Spleen (tissue), 13 donors: ENCODE measurements at places on chromosomes 3 and 15.
A peak's percentile ranks its signal among the peaks of the same experiment; 100 is the strongest.

GRCh38 chr3:196323016-196323415 is 5.0 kb upstream of the DYNLT2B start:
- DNase-seq: no peak

DNA sequence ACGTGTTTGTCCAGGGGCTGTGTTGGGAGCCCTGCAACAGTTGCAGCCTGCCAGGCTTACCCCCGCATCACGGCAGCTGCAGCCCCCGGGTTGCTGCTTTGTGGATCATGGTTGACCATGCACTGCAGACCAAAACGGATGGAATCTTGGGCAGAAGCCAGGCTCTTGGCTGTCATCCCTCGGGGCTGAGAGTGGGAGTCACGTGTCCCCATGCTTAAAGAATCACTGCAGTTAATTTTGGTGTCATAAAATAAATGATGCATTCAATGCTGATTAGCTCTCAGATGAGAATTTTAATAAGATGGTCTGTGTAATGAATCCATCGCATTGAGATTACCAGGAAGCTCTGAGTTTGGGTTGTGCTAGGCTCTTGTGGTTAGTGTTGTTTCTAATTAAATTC is 115.6 kb downstream of the CHDH start:
- no peak for DNase-seq

DNA sequence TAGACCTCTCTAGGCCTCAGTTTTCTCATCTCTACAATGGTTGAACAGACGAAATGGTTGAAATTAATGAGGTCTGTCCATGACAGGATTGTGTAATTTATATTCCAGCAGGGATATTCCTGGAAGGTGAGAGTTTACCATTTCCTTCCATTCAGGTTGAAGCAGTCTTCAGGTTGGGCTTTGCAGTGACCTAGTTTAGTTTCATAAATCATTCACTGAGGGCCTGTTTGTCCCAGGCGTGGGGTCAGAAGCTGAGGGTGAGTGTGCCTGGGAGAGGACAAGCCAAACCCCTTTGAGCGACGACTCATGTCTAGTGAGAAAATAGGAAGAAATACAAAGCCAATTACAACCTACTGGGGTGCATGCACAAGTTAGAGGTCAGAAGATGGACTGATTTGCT is 57.2 kb upstream of the CACNA2D3 start:
- no peak for DNase-seq

DNA sequence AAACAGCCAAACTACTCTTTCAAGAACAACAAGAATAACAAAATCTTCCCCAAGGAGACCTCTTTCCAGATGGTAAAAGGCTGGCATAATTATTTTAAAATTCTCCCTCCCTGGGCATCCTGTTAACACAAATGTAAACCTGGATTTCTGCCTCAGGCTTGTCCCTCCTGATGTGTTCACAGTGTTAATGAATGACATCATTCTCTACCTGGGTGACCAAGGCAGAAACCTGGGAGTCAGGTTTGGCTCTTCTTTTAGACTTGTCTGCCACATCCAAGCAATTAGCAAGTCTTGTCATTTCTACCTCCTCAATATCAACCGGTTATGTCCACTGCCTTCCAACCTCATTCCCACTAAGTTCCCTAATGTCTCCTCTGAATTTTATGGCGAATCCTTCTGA is 368.7 kb upstream of the TBL1XR1 start:
- no peak for DNase-seq

- DNase-seq: no peak
Observed at GRCh38 chr3:186178412-186178811, 69.5 kb upstream of the ETV5 start.

DNA sequence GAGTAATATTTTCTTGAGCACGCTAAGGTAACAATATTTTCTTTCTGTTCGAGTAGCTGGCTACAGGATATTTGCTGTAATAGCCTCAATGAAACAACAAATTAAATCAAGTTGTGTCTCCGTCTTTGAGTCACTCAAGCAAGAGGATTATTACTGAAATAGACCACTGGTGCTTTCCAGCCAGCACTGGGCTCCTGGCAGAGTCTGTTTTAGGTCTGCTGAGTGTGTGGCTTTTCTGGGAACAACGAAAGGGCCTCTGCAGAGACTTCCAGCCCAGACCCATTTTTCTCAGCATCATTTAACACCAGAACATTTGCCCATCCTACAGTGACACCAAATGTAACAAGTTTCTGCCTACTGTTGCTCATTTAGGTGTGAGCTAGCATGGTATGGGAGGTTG is 652.9 kb downstream of the MAGI1 start:
- no peak for DNase-seq

DNA sequence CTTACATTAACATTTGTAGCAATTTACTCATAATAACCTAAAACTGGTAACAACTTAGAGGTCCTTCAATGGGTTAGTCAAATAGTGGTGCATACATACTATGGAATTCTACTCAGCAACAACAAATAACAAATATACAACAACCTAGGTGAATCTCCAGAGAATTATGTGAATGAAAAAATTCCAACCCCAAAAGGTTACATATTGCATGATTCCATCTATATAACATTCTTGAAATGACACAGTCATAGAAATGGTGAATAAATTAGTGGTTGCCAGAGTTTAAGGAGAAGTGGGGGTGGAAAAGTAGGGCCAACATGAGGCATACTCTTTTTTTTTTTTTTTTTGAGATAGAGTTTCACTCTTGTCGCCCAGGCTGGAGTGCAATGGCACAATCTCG is 12.7 kb upstream of the SNTN start:
- DNase-seq: no peak

- no peak for DNase-seq
Observed at GRCh38 chr3:55434789-55435188, 52.3 kb downstream of the WNT5A start.

- no peak for DNase-seq
Observed at GRCh38 chr15:31051496-31052080, 49.9 kb downstream of the TRPM1 start.

GRCh38 chr3:22147161-22147560 is 396.2 kb upstream of the ZNF385D start:
- no peak for DNase-seq

DNA sequence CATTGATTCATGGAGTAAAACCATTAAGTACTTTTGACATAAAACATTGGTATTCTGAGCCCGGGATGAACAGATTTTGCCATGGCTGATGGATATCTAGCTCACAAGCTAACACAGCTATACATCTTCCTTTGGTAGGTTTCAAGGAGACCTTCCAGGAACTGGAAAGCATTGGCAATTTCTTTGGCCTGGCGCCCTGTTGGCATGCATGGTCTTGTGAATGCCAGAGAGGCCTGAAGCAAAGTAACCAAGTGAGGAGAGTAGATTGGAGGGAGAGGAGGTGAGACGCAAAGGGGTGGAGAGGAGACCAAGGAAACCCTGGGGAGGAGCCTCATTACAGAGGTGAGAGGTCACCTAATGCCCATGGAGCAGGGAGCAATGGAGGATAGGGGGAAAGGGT is 67.2 kb downstream of the SQOR start:
- no peak for DNase-seq

DNA sequence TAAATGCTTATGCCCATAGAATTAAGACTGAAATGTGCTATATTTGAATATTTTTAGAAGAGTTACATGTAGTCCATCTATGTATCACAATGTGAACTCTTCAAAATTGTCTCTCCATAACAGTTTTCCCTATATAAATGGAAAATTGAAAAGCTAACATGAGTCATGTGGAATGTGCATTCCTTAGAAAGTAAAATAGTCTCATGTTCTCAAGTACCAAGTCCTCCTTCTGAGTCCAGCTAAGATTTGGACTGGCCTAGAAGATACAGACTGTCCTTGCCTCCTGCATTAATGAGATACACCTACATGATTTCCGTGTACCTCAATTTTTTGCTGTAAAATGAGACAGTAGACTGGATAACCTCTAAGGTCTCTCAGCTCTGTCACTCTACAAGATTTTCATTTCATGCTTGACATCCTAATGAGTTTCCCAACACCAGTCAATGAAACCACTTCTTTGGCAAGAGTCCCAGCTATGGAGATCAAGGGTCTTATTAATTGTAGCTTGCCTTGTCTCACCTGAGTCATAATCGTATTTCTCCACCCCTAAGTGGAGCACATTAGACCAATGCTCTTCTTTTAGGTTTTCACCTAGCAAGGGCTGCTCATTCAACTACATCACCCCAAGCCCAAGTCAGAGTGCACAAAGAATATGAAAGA is 350.6 kb upstream of the IL12A start:
- DNase-seq: no peak

- DNase-seq: no peak
Observed at GRCh38 chr3:183217548-183218332, 35.3 kb upstream of the B3GNT5 start.

- no peak for DNase-seq
Observed at GRCh38 chr3:62604298-62604697, 230.9 kb upstream of the FEZF2 start.

- no peak for DNase-seq
Observed at GRCh38 chr3:182479419-182480336, 313.6 kb upstream of the ATP11B start.

DNA sequence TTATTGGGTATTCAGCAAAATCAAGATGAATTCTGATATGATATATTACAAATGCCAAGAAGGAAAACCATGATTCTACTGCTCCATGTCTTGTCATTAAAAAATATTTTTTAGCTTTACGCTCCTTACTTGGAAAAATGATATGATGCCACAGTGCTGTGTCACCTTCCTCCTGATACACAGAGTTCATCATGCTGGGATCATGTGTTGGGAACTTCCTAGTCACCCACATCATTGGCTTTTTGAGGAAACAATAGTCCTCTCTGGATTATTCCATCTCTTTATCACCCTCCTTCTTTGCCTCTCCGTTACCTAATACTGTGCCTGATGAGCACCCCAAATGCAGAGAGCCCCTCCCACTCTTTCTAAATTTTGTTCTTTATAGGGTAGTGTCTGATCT is 94.3 kb upstream of the PFN2 start:
- DNase-seq: no peak

- no peak for DNase-seq
Observed at GRCh38 chr3:182735672-182736071, 57.6 kb upstream of the ATP11B start.

DNA sequence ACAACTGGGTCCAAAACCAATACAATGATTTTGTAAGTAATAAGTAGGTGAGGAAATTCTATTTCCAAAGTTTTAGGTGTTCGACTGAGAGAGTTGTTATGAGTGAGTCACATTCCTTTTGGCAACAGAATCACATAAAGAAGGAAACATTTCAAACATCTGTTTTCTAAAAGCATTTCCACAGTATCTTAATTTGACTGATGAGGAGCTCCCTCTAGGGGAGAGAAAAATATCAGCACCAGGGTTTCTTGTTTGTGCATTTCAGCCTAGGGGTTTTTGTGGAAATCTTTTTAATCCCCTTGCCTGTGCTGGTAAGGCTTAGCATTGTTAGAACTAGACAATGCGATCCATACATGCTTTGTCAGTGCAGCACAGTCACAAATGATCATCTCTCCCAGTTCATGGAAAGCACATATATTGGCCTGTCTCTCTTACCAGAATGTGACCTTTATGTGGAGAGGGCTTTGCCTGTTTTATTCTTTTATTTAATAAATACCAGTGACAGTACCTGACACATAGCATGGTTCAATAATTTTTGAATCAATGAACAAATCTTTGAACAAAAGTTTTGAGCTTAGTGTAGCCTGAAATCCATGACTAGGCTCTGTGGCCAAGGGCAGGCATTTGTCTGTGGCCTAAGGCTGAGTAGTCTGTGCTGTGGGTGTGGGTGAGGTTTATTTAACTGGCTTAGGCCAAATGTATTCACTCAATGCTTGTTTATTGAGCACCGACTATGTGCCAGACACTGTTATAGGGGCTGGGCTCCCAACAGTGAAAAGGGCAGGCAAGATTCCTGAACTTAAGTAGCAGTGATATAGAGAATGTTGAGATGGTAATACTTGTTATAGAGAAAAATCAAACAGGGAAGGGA is 21.1 kb upstream of the IQCF6 start:
- DNase-seq: no peak

DNA sequence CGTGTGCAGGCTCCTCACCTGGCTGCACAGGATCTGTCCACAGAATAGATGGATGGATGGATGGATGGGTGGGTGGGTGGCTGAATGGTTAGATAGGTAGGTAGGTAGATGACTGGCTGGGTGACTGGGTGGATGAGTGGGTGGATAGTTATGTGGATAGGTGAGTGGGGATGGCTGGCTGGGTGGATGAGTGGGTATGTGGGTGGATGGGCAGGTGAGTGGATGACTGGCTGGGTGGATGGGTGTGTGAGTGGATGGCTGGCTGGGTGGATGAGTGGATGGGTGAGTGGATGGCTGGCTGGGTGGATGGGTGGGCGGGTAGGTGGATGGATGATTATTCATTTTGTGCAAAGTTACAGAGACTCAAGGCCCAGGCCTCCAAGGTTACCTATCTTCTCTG is 172.9 kb upstream of the CTDSPL start:
- DNase-seq: no peak

- DNase-seq: no peak
Observed at GRCh38 chr3:101068876-101069606, 75.8 kb upstream of the ABI3BP start.

GRCh38 chr3:133330065-133330464 is 69.8 kb upstream of the BFSP2 start:
- no peak for DNase-seq

- DNase-seq: no peak
Observed at GRCh38 chr15:48533982-48534381, 111.5 kb downstream of the FBN1 start.

GRCh38 chr3:72163809-72164634 is 379.1 kb upstream of the PROK2 start:
- peak; percentile 84 for DNase-seq

- DNase-seq: no peak
Observed at GRCh38 chr3:12388185-12388584, 96.1 kb upstream of the TSEN2 start.

DNA sequence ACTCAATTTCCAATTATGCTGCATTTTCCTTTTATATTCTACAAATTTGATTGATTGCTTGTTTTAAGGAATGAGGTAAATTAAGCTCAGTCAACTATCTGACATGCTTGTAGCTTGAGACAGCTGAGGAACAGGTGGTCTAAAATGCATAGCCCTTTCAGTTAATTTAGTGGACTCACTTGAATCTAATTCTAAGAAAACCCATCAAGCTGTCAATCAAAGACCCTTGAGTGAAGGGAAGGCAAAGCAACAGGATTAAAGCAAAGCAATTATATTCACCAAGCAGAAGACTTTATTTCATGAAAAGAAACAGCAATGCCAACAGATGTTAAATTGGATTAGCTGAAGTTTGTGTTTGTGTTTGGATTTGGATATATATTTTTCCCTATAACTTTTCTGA is 228.5 kb downstream of the ARPP21 start:
- DNase-seq: no peak

DNA sequence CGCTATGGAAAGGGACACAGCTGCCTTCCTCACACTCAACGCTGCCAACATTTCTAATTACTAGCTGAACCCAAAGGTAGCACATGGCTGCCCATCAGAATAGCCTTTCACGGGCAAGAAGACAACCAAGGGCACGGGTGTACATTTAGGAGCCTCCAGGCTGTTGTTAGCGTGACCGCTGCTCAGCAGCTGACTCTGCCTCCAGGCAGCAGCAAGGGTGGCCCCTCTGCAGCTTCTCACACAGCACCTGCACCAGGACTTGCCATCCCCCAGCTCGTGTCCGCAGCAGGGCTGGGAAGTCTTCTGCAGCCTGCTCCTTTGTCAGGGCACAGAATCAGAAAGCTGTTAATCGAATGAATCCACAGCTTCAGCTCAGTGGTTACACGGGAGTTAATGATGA is 146.8 kb downstream of the ADAMTS17 start:
- peak; percentile 55 for DNase-seq
